ENCODE measurements at places on chromosomes 16 and 17.

DNA sequence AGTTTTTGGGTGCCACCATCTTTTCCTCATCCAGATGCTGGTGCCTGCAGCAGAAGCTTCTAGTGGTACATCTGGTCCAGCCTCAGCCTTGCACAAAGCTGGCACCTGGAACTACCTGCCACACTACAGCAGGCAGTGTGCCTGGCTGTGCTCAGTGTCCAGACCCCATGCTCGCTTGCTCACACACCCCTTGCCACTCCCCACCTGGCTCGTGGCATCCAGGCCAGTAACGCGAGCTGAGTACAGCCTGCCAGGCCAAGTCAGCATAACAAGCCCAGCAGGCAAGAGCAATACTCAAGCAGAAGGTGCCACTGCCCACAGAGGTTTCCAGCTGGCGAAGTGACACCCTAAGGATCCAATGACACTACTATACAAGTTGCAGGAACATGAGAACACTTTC, 29.7 kb upstream of the KIF2B start:
- no peak for DNase-seq

DNA sequence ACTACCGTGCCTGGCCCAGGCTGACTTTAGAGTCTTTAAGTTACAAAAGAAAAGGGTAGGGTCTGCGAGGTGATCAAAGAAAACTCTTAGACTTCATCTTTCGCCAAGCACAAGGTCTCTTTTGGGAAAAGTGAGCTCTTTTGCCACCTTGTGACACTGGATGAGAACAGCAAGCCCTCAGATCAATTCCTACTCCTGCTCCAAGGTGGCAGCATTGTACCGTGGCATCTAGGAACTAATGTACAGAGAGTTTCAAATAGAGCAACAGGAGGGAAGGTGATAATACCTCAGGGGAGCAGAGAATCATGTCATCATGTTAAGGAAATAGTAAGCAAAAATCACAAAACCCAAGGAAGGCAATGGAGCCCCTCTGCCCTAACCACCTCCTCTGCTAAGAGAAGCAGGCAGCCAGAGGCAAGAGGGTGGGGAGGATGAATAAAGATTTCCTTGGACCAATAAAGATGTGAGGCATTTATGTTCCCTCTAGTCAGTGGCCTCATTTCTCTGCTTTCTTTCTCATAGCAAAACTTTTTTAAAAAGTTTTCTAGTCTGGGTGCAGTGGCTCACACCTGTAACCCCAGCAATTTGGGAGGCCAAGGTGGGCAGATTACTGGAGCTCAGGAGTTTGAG, 2.1 kb upstream of the C17orf78 start:
- DNase-seq = no peak

- no peak for DNase-seq
Measured at GRCh38 chr16:84588991-84589390, 28.9 kb downstream of the COTL1 start.

DNA sequence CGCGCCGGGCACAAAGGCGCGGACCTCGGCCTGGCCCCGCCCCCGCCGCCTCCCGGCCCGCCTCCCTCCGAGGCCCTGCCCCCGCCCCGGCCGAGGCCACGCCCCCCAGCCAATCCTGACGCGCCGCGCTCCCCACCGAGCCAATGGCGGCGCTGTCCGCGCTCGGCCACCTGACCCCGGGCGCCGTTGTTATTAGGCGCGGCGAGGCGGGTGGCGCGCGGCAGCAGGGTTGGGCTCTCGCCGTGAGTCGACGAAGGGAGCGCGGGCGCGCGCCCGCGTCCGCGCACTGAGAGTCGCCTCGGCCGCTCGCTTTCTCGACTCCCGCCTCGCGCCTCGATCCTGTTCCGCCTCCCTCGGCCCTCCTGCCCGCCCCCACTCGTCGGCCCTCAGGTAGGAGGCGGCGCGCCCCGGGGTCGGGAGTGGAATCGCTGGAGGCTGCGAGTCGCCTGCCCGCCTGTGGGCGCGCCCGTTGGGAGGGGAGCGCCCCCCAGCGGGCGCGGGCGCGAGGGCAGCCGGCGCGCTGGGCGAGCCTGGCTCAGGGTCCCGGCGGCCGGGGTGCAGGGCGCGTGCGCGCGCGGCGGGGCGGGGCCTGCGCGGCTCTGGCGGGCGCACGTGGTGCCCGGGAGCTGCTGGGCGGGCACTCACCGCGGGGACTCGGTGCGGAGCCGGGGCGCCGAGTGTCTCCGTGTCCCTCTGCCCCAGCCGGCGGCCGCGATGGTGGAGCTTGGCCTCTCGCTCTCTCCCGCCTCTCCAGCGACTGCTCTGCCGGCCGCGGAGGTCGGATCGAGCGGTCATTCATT, 405 bp upstream of the CBLN1 start:
- no peak for DNase-seq

GRCh38 chr17:80709090-80709695, 164.6 kb downstream of the RPTOR start:
- no peak for DNase-seq

DNA sequence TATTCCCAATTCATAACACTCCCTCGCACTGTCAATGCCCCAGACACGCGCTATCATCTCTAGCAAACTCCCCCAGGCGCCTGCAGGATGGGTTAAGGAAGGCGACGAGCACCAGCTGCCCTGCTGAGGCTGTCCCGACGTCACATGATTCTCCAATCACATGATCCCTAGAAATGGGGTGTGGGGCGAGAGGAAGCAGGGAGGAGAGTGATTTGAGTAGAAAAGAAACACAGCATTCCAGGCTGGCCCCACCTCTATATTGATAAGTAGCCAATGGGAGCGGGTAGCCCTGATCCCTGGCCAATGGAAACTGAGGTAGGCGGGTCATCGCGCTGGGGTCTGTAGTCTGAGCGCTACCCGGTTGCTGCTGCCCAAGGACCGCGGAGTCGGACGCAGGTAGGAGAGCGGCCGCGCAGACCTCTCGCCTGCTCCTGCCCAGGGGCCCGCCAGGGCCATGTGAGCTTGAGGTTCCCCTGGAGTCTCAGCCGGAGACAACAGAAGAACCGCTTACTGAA, at the start of gene GRN:
Gene GRN (plus strand): TSS at position 364 of the 515 bp plus-strand sequence. CDS start 3,863 bp downstream, outside the sequence.
- no peak for DNase-seq

GRCh38 chr16:86082418-86083030, 183.6 kb downstream of the IRF8 start:
- no peak for DNase-seq

- no peak for DNase-seq
Measured at GRCh38 chr17:50043290-50044148, 12.4 kb upstream of the ITGA3 start.

DNA sequence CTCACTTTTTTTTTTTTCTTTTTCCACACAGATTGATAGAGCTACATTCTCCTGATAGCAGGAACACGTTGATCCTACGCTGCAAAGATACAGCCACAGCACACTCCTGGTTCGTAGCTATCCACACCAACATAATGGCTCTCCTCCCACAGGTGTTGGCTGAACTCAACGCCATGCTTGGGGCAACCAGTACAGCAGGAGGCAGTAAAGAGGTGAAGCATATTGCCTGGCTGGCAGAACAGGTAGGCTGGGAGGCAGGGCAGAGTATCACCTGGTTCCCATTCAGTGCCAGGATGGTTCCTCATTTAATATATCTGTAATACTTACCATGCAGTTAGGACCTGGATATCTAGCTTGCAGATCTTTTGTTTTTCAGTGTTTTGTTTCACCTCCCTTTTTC, 51.1 kb upstream of the VPS4A start:
- DNase-seq = no peak

- no peak for DNase-seq
Measured at GRCh38 chr17:79939094-79939435, 96.6 kb downstream of the TBC1D16 start.
